ENCODE measurements at places on chromosomes 3 and 15.

GRCh38 chr15:84740691-84741090 lies 7.7 kb upstream of the ZNF592 start:
- no peak for DNase-seq

DNA sequence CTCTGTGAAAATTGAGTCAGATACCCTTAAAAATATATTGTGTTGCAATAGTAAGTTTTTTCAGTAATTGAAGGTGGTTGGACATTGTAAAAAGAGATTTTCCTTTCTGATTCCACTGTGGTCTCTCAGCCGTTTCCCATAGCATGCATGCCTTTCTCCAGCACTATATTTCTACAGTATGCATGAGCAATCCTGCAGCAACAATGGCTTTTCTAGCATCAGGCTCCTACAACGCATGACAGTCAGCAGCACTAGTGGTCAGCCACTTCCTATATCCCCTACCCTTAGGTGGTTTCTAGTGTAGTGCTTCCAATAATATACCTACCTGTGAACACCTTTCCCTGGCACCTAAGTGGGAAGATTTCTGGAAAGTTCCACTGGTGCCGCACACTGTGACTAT lies 55.4 kb upstream of the SNRPN start:
- DNase-seq: no peak

GRCh38 chr3:109072194-109072593 lies 45.7 kb downstream of the MORC1 start:
- DNase-seq: no peak

DNA sequence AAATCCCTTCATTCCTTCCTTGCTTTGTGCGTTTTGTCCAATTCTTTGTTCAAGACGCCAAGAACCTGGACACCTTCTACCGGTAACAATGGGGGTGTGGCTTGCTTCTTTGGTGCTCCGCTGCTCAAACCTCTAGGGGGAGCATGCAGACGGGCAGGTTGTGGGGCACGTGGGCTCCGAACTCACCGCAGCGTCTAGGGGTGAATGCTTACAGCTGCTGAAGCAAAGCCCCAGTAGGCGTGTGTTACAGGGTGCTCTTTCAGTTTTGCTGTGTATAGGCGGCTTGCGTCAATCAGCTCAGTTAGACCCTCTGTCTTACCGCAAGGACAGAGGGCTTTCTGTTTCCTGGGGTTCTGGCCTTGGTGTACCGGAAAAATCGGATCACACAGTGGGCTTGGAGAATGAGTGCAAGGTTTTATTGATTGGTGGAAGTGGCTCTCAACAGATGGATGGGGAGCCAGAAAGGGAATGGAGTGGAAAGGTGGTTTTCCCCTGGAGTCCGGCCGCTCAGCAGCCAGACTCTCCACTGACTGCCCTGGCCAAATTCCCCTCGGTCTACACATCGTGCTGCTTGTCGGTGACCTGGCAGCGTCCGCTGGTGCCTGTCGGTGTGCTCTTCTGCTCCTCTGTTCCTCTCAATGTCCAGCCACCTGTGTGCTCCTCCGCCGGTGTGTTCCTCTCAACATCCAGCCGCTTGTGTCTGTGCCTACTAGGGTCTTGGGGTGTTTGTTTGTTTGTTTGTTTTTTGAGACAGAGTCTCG lies 1.2 kb upstream of the LRRC34 start:
- peak; percentile 18 for DNase-seq

- DNase-seq: peak; percentile 49
These were observed 736 bp downstream of the IREB2 start for GRCh38 chr15:78438619-78439285.

- no peak for DNase-seq
These were observed 96.1 kb upstream of the PLSCR5 start for GRCh38 chr3:146701246-146701645.

- DNase-seq: no peak
These were observed 14.1 kb downstream of the LCMT2 start for GRCh38 chr15:43316016-43316970.

DNA sequence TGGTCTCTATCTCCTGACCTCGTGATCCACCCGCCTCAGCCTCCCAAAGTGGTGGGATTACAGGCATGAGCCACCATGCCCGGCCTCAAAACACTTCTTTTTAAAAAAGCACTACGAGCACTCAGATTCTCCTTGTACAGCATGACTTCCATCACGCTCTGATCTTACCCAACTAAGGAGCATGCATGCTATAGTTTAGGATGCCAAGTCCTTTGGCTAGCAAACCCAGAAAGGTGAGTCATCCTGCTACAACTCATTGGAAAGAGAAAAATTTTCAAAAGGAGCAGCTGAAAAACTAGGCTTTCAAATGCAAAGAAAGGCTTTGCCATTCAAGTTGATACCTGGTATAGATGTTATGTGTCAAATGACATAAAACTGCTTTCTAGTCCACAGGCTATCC lies 70.3 kb upstream of the PRICKLE2 start:
- DNase-seq: peak; percentile 76

- DNase-seq: no peak
These were observed 8.7 kb upstream of the MCCC1 start for GRCh38 chr3:183108001-183108449.

DNA sequence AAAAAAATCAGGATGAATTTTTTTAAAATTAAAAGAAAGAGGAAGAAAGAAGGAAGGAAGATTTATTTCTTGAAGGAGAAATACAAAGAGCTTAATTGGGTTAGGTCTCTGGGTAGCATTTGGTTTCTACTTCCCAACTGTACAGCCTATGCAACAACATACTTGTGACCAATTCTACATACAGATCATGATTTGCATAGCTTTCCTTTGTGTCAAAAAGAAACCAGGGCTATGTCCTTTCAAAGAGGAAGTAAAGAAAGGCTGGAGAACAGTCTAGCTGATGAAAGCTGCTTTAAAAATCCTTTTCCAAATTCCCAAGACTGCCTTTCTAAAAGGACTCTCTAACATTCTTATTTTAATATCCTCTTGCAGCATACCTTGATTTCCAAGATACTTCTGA lies 6.1 kb upstream of the HGD start:
- DNase-seq: peak; percentile 89

DNA sequence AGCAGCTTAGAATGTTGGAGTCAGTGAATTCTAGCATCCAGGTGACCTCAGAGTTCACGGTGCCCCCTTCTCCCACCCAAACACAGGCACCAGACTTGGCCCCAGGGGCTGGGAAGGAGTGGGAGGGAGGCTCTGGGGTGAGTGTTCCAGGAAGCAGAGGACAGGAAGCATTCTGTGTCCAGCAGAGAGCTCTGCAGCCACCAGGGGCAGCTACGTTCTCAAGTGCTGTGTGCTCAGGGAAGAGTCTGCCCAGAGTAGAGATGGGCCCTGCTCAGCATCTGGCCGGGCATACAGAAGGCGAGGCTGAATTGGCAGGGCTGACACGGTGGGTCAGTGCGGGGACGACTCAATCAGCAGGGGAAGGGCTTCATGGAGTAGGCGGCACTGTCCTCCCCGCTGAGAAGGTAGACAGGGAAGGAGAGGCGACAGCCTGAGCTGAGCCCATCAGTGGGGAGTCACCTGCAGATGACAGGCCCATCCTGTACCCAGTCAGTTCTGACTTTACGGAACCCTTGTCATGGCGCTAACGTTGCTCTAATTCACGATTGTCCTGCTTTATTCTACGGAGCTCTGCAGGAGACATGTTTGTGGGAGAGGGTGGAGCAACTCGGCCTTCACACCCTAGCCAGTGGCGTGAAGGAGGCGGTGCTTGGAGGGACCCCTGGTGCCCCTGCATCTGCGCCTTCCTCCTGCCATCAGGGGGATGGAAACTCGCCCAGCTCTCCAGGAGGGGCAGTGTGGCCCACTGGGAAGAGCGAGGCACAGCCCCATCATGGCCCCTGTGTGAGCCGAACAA lies 82.2 kb downstream of the C3orf70 start:
- DNase-seq: peak; percentile 40

DNA sequence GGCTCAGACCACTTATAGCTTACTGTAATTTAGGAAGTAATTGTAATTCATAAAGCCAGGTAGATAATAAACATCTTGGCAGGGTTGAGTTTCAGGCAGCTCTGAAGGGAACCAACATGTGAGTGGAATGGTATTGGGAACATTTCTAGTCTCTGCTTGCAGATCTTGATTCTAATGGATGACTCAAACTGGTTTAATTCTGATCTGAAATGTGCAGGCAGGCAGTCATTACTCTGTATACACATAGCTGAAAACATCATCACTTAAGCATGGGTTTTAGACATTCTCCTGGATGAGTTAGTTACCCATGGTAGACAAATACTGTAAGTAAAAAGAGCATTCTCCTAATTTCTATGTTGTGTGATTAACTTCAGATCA lies 317.0 kb upstream of the TPRG1 start:
- DNase-seq: peak; percentile 63

DNA sequence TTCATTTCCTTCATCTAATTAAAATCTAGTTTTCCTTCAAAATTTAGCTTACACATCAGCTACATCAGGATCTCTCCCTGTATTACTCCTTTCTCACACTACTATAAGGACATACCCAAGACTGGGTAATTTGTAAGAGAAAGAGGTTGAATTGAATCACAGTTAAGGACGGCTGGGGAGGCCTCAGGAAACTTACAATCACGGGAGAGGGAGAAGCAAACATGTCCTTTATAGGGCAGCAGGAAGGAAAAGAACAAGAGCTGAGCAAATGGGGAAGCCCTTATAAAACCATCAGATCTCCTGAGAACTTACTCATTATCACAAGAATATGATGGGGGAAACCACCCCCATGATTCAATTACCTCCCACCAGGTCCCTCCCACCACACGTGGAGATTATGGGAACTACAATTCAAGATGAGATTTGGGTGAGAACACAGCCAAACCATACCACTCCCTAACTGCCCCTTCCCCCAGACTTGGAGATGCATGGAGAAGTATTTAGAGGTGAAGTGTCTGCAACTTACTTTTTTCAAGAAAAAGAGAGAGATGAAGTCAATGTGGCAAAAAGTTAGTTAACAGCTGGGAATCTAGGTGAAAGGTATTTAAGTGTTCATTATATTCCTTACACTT lies 21.3 kb downstream of the PRTG start:
- DNase-seq: no peak

DNA sequence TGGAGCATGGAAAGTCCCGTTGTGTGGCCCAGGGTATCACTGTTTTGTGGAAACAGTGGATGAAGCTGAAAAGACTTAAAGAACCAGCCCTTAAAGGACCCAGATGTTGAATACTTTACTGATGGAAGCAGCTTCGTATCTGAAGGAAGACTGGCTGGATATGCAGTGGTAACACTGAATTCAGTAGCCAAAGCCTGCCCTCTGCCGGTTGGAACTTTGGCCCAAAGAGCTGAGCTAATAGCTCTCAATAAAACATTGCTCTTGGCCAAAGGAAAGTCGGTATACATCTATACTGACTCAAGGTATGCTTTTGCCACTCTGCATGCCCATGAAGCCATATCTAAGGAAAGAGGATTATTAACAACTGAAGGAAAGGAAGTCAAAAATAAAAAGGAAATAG lies 885.4 kb downstream of the PDCD6IP start:
- DNase-seq: peak; percentile 63

DNA sequence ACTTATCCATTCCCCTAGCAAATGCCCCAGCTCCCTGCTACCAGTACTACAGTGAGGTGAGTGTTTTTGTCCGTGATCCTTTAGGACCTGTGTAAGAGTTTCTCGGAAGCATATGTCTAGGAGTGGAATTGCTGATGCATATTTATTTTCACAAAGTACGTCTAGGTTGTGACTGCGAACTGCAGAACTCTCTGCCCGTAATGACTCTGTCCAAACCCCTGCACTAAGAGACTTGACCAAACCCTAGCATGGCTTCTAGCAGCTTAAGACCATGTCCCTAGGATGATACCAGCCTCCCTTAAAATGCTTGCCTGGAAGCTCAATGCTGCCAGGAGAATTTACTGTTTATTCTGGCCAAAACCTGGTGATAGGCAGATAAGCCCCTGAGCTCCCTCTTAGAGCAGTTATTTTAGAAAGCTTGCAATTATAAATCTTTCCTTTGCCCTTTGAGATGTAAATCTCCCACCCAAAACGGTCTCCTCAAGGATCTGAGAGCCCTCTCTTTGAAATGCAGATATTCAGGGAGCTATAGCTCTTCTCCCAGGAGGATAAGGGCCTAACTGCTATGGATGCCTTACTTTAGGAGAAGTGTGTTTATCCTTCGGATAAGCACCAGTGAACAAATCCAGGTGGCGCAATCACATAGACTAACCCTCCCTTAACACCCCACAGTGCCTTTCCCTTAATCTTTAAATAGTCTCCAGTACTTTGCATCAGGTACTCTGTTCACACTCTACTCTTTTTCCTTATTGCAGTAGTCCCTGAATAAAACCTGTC lies 14.7 kb upstream of the CA12 start:
- DNase-seq: no peak

DNA sequence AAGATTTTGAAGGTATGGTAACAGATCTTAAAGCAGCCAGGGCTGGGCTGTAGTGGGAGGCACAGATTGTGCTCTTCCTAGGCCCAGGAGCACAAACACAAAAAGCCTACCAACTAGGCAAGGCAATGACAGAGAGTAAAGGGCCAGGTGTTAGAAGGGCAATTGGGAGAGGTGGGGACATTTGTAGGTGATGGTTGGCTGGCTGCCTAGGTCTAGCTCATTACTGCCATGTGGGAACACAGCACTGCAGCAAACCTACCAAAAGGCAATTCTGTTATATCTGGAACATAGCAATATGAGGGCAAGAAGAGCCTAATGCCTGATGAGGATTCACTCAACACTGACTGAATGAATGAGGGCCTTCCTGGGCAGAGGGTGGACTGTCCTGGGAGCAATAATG lies 30.4 kb downstream of the ARHGEF3 start:
- DNase-seq: no peak

GRCh38 chr3:183734750-183735494 lies 37.3 kb downstream of the YEATS2 start:
- DNase-seq: peak; percentile 12

DNA sequence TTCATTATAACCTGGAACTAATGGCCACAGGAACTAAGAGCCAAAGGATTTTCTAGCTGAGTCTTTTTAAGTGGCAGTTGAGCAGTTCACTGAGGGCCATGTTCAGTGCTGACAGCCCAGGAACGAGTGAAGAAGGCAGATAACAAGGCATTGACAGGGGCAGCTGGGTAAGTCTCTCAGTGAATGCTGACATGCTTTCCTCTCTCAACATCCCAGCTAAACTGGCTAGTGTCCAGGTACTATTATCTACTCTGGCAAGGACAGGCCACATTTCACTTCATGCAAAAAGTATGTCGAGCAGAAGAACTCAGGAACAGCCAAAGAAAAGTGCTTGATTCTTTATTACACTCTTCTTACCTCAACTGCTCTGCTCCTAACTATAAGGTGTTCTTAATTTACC lies 515.9 kb downstream of the NLGN1 start:
- DNase-seq: peak; percentile 53

DNA sequence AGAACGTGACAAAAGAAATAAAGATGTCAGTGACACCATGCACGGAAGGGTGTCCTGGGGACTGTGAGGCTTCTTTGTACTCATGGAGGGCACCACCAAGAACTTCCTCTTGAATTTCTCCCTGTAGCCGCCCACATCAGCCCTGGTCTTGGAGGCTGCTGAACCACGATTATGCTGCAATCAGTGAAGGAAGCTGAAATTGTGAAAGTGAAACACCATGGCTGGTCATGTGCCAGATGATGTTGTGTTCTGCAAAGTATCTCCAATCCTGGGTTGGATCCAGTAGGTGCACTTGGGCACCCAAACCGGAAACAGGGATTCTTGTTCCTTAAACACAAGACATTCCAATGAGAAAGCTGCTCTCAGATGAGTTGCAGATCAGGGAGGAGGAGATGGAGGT lies 104.4 kb upstream of the GOLGA6L6 start:
- DNase-seq: no peak
